ENCODE measurements at places on chromosomes 2 and 18.

- no peak for DNase-seq
These were observed 49.3 kb upstream of the ROCK2 start for GRCh38 chr2:11393711-11394236.

GRCh38 chr2:237691029-237691907, 63.9 kb downstream of the LRRFIP1 start:
- DNase-seq: no peak

- DNase-seq: no peak
These were observed 479.3 kb downstream of the IRS1 start for GRCh38 chr2:226320076-226320948.

DNA sequence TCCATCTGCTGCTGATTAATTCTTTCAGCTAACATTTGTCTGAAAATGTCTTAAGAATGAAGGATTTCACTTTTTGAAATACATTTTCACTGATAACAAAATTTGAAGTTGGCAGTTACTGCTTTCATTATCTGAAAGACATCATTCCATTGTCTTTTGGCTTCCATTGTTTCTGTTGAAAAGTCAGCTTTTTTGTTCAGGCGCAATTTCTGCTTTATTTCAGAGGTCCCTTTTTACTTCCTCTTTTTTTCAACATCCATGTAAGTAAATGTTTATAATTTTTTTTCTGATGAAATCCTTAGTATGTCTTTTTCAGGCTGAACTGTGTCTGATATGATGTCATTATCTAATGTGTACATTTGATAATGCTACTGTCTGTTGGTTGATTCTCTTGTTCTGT, 184.2 kb downstream of the RND3 start:
- DNase-seq: no peak

DNA sequence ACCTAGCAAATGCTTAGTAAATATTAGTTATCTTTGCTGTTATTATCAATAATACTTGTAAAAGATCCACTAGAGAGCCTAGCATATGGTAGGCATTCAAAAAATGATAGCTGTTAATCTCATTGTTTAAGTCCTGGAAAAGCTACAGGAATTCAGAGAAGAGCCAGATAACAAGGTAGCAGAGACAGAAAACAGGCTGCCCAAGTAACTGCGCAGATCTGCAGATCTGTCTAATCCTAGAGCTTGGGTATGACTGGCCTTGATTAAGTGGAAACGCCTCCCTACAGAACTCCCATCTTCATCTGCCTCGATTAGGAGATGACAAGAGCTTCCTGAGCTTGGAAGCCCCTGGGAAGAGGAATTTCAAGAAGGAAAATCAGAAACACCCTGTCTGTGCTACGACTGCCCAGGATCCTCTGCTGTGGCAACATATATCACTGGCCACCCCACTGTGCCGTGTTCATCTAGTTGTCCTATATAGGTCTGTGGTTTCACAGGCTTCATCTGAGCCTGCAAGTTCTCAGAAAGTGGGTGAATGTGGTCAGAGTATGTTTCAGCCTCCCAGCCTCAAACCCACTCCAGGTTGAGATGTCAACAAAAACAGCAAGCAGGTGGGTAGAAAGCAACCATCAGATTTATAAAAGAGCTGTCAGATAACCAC, 151.5 kb upstream of the PKDCC start:
- peak; percentile 57 for DNase-seq

DNA sequence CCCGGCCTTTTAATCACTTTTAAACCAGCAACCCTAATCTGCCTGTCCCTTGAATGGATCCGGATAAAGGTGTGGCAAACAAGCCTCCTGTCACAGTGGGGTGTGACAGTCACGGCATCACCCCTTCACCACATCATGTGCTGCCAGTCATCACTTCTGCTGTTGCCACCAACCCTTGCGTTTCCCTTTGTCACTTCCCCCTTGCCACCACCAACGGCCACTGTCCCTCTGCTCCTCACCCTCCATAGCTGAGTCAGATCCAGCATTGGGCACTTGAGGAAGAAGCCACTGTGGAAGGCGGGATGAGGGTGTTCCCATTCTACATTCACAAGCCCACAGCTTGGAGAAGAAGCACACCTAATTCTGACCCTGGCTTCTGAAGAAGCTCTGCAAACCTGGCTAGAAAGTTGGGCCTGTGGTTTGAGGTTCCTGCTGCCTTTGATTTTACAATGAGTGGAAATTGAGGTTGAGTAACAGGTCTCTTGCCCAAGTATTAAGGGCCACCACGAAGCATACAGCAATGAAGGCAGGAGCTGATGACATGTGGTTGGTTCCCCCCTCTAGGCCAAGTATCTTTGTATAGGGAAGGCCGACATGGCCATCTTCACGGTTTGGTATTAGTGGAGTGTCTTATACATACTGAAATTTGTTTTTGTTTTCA, 22.9 kb upstream of the DARS1 start:
- DNase-seq: peak; percentile 75

- no peak for DNase-seq
These were observed 30.4 kb downstream of the CIB4 start for GRCh38 chr2:26610504-26611335.

DNA sequence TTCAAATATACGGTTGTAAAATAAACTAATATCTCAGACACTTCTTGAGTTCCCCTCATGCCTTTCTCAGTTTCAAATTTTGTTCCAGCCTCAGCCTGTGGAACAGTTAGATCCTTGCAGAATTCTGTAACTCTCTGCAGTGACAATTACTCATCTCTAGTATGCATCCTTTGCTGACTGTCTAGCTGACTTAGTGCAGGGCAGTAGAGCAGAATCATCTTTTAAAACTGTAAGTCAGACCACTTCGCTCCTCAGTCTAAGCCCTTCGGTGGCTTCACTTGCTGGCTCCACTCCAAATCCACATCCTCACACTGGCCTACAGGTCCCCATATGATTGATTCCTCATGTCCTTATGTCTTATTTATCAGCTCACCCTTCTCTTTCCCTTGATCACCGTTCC, 164.1 kb upstream of the ZSWIM2 start:
- no peak for DNase-seq

DNA sequence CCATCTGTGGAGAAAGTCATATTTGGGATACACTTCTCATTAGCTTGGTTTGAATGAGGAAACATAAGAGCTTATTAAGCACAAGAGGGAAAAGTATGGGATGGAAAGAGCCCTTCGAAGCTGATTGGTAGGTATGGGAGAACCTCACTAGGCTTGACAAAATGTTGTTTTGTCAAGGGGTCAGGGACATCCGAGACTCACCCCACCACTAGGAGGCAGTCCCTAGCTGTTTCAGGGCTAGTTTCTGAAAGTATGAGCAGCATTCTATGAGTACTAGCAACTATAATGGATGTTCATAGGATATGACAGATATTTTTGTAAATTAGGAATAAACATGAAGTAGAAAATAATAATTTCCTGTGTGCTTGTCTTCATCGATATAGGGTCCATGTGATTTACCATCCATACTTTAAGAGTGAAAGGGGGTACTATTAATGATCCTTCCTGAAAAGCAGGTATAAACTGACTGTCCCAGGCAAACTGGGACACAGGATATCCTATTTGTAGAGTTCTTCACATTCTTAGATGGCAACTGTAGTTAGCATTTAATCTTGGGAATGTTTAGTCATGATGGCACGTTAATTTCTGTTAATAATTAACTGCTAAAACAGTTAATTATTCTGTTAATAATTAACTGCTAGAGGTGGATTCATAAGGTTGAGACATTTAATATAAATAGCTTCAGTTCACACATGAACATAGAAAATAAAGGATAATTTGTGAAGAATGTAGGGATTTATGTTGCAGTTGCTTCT, 28.4 kb downstream of the OTX1 start:
- no peak for DNase-seq

GRCh38 chr2:235896061-235896460, 272.1 kb downstream of the GBX2 start:
- DNase-seq: no peak

GRCh38 chr18:64240316-64240715, 91.4 kb upstream of the LINC00305 start:
- DNase-seq: no peak

GRCh38 chr2:45450634-45451033, 160.4 kb downstream of the SRBD1 start:
- no peak for DNase-seq

GRCh38 chr18:64365106-64365505, 216.2 kb upstream of the LINC00305 start:
- no peak for DNase-seq

DNA sequence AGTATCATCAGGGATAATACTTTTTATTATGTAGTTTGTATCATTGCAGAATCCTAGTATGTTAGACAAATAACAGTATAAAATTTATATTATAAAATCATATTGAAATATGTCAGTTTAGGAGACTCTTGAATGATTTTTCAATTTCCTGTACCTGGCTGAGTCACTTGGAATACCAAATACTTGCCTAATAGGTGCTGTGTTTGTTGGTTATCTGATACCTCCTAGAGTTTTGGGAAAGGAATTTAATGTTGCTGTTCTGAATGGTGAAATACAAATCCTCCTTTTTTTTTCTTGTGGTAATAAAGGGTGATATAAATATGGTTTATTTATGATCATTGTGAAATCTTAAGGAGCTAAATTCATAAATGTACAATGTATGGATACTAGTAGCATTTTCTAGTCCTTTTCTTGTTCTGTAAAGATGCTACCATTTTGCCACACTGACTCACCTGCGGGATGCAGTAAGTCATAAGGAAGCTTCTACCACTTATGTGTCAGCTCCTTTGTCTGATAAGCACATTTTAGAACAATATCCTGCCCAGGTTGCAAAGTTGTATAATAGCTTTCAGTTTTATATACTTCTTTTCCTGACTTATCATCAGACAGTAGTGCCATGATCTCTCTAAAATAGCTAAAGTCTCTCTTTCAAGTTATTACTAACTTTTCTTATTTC, 465.5 kb downstream of the XIRP2 start:
- DNase-seq: no peak

GRCh38 chr2:143946436-143947391, 573.2 kb downstream of the ZEB2 start:
- no peak for DNase-seq

- DNase-seq: no peak
These were observed 149.3 kb upstream of the HAAO start for GRCh38 chr2:42941633-42942176.

DNA sequence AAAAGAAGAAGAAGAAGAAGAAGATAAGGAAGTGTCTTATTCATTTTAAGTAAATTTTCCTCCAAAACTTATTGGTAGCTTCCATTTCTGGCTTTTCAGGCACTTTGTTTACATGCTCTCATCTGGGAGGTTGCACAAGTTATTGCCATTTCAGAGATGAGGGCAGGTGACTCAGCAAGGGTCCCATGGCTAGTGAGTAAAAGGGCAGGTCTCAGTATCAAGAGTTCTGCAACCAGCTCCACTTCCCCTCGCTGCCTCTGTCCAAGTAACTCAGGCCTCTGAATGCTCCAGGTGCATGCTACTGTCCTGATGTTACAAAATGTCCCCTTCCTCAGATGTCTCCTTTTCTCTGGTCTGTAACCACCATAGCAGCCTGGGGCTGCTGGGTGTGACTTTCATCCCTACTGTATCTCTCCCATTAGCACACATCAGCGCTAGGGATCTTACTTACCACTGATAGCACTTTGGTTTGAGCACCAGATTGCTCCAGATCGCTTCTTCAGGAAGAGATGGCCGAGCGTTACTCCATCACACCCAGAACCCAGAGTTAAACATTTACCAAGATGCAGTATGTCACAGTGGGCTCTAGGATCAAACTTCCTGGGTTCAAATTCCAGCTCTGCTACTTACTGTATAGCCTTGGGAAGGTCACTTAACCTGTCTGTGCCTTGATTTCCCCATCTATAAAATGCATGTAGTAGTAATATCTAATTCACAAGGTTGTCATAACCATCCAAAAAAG, 57.4 kb upstream of the LAPTM4A start:
- no peak for DNase-seq

DNA sequence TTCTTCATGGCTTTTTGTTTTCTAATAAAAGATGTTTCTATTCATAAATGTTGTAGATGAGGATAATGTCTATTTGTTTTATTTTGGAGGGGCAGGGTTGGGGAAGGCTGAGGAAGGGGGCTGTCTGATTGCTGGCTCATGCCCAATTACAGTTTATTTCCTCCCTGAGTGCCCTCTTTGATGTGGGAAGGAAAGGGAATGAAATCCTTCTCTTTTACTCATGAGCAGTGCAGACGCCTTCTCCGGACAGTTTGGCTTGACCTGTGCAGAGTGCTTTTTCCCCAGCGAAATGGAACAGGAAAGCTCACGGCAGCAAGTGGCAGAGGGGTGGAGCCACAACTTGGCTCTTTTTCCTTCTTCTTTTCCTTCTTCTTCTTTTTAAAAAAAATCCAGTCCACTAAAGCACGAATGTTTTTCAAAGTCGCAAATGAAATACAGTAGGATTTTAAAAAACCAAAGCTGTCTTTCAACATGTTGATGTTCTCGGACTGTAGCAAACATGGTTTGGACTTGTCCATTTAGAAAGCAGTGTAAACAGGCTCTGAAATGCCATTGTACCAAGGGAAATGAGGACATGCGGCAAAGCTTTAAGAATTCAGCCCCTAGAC, 34.5 kb downstream of the RAB31 start:
- no peak for DNase-seq

DNA sequence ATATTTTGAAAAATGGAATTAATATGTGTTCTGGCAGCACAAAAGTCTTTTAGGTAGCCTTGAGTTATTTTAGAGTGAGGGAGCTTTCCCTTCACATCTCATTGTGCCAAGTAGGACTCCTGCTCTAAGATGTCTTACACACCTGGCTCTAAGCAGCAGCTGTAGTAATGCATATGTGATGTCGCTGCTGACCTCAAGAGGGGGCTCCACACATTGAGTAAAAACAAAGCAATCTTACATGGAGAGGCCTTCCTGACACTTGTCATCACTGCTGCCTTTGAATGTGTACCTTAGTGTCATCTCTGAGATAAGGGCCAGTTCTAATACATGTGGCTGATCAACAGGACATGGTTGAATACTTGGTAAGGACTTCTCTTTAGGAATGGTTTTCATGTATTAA, 75.8 kb downstream of the ACTR3 start:
- peak; percentile 32 for DNase-seq

DNA sequence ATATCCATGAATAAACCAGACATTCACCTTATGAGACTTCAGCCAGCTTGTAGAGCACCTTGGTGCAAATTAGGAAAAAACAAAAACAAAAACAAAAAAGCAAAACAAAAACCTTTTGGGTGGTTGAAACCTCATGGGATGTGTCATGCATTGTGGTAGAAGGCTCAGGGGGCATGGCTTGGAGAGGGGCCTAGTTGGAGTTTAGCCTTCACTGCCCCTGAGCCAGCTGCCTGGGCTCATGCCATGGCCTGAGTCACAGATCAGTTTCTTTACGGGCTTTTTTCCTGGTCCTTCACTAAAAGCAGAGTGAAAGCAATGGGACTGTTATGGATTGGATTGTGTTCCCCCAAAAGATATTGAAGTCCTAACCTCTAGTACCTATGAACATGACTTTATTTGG, 22.0 kb upstream of the DAPL1 start:
- DNase-seq: no peak

DNA sequence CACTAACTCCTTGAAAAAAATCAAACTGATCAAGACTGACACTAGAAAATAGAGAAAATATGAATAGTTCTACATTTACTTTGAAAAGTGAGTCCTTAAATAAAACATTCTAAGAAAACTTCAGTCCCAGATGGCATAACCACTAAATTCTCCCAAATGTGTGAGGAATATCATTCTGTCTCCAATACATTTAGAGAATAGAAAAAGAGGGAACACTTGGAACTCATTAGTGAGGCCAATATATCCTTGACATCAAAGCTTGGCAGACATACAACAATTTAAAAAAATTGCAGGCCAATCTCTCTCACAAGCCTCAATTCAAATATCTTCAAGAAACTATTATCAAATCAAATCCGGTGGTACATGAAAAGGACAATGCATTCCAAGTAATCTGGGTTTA, 79.3 kb upstream of the TMEM247 start:
- no peak for DNase-seq
